ENCODE measurements at places on chromosomes 2 and 18.

DNA sequence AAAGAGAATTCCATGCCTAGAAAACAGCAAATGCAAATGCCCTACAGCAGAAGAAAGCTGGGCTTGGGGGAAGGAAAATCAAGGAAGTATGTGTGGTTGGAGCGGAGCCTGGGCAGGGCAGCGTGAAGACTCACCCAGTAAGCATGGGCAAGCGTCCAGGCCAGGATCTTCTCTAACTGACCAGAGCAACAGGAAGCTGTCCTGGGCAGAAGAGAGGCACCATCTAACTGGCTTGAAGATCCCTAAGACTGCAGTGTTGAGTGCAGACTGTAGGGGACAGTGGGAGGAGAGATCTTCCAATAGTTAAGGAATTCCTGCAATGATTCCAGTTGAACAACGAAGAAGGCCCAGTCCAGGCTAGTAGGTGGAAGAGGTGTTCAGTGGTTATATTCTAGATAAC, 57.9 kb downstream of the NXPH2 start:
- DNase-seq: no peak

- DNase-seq: no peak
These were observed 83.5 kb downstream of the OSBPL6 start for GRCh38 chr2:178277741-178278197.

DNA sequence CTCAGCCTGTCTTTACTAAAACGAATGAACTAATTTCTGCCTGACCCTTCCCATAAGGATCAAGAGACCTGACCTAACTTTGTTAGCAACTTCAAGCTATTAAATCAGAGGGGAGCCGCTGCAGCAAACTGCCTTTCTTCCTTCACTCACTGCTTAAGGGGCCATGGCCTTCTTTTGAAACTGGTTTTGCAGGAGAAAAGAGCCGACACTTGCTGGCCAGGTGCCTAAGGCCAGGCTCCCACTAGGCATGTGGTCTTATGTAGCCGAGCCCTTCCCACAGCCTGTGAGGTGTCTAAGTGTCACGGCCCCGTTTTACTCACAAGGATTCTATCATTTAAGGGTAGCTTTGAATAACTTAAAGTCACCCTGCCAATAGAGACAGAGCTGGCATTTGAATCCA, 130.8 kb downstream of the ZNF236 start:
- DNase-seq: no peak

GRCh38 chr18:51739044-51739666, 541.7 kb upstream of the MEX3C start:
- DNase-seq: no peak

DNA sequence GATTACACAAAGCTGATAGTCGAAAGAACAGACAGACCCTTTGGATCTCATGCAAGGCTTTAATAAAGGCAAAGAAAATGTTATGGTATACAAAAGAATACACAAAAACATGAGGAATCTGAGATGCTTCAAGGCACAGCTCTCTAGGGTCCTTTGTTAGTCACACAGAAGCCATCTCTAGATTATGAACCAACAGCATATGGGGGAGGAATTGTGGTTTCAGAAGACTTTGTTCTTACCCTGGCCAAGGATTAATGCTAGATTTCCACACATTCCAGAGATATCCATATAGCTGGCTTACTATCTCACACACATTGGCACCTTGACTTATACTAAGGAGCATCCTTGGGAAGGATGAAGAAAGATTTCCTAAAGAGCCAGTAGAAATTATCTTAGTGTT, 206.1 kb downstream of the GULP1 start:
- no peak for DNase-seq

GRCh38 chr2:26725521-26725820, 32.9 kb downstream of the KCNK3 start:
- no peak for DNase-seq
